ENCODE measurements at places on chromosomes 1 and 21. TPM values are rescaled to one million over a fixed set of nuclear protein-coding genes. Genes with fewer than 3 reads are reported as not detected.

ADCY10 gene
- total RNA-seq = 0.32 TPM

KRTAP7-1 gene
- total RNA-seq = not detected

CAMK1G gene
- not detected for total RNA-seq

GPR37L1 gene
- not detected for total RNA-seq

TXLNA gene
- 50.6 TPM for total RNA-seq

ZNF683 gene
- not detected for total RNA-seq

PGLYRP4 gene
- total RNA-seq = not detected

LRRC8B gene
- 9.8 TPM for total RNA-seq

PRRX1 gene
- total RNA-seq = 43.2 TPM

AMY2A gene
- total RNA-seq = not detected

IFFO2 gene
- total RNA-seq = 7.3 TPM

C1orf167 gene
- total RNA-seq = 2.0 TPM

NCMAP gene
- total RNA-seq = not detected

GRCh38 chr1:109197158-109198042 lies 16.3 kb upstream of the SARS1 start:
- no peak for DNase-seq

- DNase-seq = no peak
Observed at GRCh38 chr1:111174070-111174469, 26.4 kb downstream of the DENND2D start.

GRCh38 chr1:199399996-199400724 lies 627.4 kb upstream of the NR5A2 start:
- no peak for DNase-seq

DNA sequence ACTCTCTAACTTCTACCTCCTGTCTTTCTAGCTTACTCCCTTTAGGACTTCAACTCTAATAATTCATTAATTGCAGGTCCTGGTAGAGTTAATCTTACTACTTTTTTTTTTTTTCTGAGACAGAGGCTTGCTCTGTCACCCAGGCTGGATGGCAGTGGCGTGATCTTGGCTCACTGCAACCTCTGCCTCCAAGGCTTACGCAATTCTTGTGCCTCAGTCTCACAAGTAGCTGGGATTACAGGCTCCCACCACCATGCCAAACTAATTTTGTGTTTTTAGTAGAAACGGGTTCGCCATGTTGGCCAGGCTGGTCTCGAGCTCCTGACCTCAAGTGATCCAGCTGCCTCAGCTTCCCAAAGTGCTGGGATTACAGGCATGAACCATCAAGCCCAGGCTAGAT lies 15.7 kb downstream of the BTBD8 start:
- no peak for DNase-seq

- DNase-seq = no peak
Observed at GRCh38 chr1:92478393-92478792, 8.3 kb downstream of the GFI1 start.

GRCh38 chr1:248751635-248752034 lies 3.9 kb downstream of the LYPD8 start:
- no peak for DNase-seq

DNA sequence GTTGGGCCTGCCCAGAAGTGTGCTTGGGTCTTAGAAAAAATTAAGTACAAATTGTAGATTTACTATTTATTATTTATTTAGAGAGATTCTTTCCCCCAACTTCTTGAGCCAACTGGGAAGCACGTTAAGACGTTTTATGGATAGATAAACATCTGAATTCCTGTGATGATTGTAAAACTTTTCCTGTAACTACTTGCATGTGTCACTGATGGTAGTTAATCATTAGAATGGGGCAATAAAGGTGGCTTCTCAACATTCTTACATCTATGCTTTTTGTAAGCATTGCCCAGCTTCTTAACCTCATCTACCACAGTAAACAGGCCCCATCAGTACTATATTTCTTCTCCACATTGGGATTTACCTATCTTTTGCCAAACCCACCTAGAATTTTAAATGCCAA lies 559.8 kb downstream of the LMO4 start:
- DNase-seq = no peak

DNA sequence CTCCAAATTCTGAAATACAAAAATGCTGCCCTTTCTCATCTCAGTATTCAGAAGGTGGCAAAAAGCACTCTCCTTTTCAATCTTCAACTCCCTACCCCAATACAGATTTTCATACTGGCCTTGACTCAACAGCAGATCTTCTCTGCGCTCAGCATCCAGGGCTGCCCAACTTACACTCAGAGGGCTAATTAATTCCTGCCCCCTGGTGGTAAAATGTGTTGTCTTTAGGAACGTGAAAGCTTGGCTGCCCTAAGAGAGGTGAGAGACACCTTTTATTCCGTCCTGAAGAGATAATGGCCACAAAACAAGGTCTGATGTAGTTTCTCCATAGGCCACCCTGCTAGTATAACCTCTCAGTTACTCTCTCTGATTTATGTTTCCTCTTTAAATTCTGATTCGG lies 25.0 kb downstream of the KRTAP24-1 start:
- DNase-seq = no peak

- DNase-seq = no peak
Observed at GRCh38 chr1:89779151-89779940, 41.5 kb upstream of the LRRC8D start.

DNA sequence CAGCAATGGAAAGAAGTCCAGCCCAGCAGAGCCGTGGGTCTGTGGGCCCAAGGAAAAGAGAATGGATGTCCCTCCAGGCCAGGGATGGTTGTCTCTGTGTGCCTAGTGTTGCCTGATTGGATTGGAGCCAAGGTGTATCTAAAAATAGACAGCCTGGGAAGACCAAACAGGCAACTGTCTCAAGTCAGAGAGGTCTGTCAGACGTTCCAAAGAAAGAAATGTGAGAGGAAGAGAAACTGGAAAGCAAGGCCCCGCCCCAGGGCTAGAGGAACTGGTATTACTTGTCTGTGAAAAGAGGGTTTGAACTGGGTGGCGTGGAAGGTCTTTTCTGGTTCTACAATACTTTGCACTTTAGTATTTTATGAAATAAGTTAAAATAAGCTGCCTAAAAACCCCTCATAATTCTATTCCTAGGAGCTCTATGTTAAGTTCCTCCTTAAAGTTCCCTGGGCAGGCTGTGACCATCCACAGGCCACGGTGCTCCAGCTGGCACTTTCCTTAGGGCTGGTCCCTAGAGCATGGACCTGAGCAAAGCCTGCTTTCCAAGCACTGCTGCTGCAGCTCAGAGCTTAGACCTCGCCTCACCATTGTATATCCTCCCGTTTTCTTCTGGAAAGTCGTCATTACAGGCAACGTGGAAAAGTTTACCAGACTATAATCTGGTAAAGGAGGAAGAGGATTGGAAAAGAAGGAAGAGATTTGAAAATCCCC lies 151.6 kb downstream of the DISC1 start:
- DNase-seq = no peak

- DNase-seq = no peak
Observed at GRCh38 chr1:164058198-164058597, 500.8 kb upstream of the PBX1 start.

DNA sequence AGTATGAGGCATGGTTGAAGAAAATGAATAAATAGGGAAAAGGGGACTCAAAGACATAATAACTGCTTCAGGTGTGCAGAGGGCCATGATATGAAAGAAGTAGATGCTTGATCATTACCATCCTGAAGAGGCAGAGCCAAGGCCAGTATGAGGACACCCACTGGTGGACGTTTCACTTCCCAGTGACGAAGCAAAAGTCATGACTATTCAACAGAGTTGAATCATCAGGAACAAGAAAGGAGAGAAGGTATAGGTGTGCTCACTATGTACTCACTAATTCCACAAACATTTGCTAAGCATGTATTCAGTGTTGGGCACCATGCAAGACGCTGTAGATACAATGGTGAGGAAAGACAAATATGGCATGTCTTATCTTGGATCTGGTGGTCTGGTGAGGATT lies 319.2 kb upstream of the RUNX1 start:
- no peak for DNase-seq

DNA sequence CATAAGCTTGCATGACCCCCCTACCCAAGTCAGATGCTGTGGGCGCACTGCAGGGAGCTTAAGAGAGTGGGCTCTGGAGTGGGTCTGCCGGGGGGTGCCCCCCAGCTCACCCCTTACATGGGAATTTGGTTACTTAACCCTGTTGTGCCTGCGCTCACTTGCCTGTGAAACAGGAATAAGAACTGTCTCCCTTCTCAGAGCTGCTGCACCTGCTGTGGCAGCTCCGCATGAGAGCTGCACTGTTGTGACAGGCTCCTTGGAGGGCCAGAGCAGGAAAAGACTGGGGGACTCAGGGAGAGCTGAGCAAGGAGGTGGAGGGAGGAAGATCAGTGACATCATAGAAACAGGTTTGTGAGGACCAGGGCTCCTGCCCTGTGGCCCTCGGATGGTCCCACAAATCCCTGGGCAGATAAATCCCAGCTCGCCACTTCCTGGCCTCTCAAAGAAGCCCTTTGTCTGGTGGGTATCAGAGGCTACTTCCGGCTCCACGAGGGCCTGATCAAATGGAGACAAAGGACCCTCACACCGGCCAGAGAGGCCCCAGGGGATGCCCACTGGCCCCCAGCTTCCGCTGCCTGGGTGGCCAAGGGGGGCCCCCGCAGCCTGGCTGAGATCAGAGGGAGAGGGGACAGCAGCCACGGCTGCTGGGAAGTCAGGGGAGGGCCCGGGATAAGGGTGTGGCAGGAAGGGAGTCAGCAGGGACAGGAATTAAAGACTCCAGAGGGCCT lies 28.9 kb upstream of the LAPTM5 start:
- DNase-seq = no peak

DNA sequence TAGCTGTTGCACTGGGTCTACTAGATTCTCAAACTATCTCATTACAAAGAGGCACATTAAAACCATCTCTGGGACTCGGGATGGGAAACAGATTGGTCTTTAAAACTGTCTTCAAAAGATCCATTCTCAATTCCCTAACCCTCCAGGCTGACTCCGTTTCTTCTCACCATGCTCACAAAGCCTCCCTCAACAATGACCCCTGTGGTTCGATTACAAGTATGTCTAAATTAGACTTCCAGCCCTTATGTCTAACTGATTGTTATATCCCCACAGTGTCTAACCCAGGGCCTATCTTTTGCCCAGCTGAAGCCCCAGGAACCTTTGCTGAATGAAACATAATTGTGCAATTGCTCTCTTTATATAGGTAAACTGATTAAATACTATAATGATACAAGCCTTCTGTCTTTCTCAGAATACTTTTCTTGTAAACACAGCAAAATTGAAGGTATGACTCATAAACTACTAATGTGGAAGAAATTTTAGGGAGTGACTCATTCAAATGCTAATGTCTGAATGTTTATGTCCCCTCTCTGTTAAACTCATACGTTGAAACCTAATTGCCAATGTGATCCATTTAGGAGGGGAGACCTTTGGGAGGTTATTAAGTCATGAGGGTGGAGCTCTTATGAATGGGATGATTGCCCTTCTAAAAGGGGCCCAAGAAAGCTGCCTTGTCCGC lies 65.6 kb upstream of the DAB1 start:
- no peak for DNase-seq

- DNase-seq = no peak
Observed at GRCh38 chr1:41925712-41926111, 7.0 kb upstream of the HIVEP3 start.

GRCh38 chr1:7250176-7250575 lies 464.9 kb downstream of the CAMTA1 start:
- no peak for DNase-seq

DNA sequence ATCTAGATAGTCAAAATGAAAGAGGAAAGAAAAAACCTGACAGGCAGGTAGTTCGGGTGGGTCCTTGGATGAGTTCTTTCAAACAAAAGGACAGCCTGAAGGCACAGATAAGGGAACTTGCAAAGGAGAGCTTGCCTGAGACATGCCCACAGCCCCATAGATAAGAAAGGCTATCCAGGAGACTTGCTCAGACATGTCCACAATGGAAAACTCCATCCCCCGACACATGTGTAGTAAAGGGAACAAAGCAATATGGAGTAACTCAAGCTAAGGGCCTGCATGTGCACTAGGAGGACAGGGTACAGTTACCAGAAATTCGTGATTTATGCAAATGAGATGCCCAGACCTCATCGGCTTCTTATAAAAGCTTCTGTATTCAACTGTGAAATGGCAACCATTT lies 281.5 kb downstream of the NEGR1 start:
- DNase-seq = no peak

- no peak for DNase-seq
Observed at GRCh38 chr1:240998441-240999015, 358.5 kb downstream of the RGS7 start.

DNA sequence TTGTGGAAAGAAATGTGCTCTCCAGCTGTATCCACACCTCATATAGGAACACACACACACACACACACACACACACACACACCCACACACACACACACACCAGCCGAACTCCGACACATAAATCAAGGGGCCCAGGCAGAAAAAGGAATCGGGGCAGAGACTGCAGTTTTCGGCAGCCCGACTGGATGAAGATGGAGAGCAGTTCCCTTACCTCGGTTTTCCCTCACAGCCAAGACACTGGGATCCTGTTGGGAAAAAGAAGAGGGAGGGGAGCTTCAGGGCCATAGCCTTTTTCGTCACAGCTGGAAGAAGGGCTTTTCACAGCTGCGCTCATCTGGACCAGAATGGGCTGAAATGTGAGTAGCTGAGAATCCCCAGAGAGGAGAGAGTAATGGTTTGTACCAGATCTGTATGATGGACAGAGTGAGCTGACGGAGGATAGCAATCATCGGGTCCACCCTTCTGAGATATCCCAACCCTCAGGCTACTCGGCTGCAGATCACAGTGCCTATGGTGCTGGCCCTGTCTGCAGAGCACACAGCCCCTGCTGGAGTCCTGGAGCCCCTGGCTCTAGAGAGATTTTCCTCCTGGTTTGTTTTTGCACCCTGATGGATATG lies 37.7 kb downstream of the PIK3C2B start:
- DNase-seq = no peak

GRCh38 chr1:179129702-179130473 lies 48.0 kb downstream of the TOR3A start:
- no peak for DNase-seq

DNA sequence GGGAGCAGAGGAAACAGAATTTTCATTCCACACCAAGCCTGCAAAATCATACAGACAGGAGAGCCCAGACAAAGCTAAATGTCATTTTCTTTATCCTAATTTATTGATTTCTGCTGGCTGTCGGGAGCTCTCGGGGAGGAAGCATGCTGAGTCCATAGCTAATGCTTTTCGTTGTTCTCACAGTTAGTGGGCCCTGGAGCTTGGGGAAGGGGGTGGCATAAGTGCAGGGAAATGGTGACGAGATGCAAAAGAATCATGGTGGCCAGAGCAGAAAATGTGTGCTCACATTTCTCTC lies 202.4 kb downstream of the TOMM20 start:
- DNase-seq = no peak

DNA sequence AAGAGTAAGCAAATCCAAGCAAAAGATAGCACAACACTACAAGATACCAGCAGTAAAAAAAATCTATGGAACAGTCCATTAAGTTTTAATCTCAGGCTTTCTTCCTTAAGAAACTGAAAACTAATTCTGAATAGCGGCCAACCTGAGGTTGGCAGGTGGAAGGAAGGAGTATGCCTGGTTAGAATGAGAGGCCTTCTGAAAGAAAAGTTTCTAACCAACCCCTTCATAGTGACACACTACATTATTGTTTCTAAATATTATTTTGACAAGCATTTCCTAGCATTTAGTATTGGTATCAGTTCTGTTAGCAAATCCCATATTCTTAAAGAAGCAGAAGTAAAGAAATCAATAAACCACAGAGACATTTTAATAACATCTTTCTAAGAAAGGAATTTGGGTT lies 205.7 kb upstream of the PTBP2 start:
- DNase-seq = no peak

GRCh38 chr1:215267495-215267894 lies 185.0 kb downstream of the KCNK2 start:
- no peak for DNase-seq

GRCh38 chr1:234345237-234345636 lies 28.0 kb upstream of the COA6 start:
- DNase-seq = no peak

GRCh38 chr21:42343556-42343955 lies 7.2 kb downstream of the TFF2 start:
- DNase-seq = no peak
